Stimulated activated CD4-positive, alpha-beta T cell treated with anti-CD3 and anti-CD28 coated beads, Interleukin-2, amount 100 ng/mL, for 24 hours (primary cell): ENCODE measurements at places on chromosomes 6 and 20.

DNA sequence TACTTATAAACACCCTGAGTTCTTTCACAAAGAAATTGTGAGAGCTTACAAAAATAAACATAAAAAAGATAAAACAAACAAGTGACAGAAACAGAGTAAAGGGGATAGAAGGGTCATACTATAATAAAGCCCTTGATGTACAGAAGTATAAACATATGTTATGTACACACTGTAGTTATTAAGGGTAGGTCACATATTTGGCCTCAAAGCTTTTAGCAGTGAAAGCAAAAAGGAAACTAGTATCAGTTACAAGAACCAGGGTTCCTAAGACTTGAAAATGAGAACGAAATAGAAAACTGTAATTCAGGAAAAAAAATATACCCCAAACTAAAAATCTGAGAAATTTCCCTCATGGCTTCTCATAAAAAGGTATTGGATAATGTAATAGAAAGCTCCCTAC, 380.6 kb downstream of the HDGFL1 start:
- DNase-seq, result no peak

GRCh38 chr6:157989541-157990289, 8.1 kb downstream of the SYNJ2 start:
- peak; percentile 32 for DNase-seq

DNA sequence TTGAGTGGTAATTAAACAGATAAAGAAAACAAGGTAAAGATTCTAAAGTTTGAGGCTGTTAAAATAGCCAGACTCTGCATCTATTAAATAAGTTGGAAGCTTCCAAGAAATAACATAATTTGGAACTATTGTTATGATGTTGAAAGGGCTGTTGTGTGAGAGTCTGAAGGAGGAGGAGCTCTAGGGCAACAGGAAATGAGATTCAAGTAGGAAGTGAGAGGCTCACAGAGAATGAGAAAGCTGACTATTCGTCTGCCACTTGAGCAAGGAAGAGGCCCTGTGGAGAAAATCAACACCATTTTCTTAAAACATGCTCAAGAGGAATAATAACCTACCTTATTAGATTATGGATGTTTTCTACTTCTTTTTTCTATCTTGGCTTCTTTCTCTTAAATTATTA, 185.2 kb downstream of the SLC24A3 start:
- DNase-seq, result no peak

GRCh38 chr20:13822459-13822858, 37.6 kb downstream of the NDUFAF5 start:
- no peak for DNase-seq

DNA sequence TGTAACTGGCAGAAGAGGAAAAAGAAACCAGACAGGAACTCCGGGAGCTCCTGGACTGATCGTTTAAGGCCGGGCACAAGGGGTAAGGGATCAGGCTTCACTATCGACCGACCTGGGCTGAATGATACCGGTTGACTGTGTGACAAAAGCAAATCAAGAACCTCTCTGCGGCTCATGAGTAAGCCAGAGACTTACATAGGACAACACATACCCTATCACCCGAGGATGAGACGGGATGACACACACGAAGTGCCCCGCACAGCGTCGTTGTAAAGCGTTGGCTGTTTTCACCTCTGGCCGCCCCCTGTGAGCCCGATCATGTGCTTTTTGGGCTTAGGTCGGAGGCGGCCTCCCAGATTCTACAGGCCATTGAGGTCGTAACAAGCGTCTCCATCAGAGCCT, 695 bp upstream of the TGIF2 start:
- DNase-seq, result peak; percentile 67

DNA sequence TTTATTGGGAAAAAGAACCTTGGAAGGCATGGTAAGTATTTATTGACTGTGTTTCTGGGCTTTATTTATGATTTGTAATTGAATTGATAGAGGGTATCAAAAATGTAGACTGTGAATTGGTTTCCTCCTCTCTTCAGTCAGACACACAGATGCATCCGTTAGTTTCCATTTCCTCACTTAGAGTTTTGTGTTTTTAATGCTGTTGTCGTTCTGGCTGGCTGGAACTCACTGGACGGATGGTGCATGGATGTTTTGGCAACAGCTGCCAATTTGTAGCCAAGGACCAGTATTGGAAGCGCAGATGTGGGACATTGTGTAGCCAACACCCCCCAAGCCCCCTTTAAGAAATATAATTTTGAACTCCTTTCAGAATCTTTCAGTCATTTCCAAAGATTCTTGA, 134.5 kb downstream of the JARID2 start:
- no peak for DNase-seq

DNA sequence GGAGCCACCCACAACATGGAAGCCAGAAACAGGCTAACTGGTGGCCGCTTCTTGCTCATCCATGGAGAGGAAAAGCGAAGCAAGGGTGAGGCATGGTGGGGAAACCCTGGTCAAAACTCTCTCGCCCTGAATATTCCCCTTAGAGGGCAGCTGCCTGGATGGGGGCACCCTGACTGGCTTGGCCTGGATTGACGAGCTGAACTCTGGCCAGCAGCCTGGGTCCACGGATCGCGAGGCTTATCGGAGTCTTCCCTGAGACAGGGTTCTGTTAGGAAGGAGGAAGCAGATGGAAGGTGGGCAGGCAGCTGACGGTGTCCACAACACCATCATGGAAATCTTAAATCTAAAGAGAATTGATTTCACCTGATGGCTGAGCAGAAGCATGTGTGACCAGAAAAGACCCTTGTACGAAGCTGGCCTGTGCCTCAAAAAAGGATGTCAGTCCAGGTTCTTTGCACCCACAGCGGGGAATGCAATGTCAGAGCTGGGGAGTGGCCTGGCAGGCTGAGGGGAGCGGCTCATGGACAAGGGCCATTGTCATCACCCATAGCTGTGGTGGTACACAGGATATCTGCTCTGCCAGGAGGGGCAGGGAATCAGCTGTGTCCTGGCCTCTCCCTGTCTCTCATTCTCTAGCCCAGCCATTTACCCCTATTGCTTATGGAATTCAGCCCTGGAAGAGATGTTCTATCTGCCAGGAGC, 109.4 kb upstream of the SNX9 start:
- DNase-seq, result no peak

DNA sequence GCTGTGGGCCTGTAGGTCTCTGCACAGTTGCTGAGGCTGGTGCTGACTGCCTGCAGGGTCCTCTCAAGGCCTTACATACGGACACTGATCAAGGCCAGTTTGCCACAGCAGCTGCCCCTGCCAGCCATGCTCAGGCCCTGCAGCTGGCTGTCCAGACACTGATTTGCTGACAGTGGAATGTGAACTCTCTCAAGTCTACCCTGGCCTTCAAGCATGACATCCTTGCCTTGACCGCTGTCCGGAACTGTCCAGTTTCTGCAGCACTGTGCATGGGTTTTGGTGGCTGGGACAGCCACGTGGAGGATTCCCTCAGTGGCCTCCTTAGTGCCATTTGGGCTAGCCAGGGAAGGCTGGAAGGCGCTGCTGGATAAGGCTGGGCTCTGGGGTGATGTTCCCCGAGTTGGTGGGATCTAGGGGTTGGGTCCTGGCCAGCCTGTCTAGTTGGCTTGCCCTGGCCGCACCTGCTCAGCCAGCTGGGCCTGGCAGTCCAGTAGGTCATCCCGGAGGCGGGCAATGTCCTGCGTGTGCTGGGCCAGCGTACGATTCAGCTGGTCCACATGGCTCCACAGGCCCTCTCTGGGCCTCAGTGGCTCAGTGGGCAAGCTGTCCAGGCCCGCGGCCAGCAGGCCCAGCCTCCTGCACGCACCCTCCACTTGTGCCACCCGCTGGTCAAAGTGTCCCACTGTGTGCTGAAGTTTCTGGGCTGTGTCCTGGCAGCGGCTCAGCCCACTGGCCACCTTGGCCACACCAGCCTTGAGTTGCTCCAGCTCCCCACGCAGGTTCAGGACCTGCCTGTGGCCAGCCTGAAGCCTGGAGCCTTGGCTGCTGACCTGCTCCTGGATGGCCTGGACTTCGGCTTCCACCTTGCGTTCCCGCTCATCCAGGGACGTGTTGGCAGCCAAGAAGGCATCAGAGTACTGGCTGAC, 5.5 kb downstream of the EMILIN3 start:
- DNase-seq, result no peak

GRCh38 chr6:135043364-135043763, 11.3 kb downstream of the HBS1L start:
- no peak for DNase-seq

DNA sequence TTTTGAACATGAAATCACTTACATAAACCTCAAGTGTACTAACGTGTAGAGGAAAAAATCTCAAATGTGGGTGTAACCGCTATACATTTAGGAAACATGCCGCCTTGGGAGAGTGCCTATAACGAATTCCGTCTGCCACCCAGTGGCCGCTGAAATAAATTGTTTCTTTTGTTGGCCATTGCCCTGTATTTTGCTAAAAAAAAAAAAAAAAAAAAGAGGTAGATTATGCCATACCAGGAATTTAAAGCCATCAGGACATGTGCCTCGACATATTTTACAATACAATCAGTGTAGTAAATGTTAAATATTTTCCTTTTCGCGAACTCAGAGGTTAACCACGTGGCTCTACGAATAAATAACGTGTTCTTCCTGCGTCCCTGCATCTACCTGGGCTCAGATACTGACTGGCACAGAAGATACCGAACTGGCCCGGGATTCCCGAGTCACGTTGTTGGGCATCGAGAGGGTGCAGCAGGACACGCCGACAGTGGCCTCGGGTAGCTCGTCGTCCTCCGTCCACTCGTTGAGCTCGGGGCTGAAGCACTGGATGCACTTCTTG, 14.3 kb downstream of the KLHL31 start:
- DNase-seq, result peak; percentile 68

GRCh38 chr6:113488061-113488460, 369.1 kb upstream of the MARCKS start:
- DNase-seq, result no peak

GRCh38 chr20:61797200-61797599, 268.5 kb downstream of the TAF4 start:
- no peak for DNase-seq

GRCh38 chr20:19661717-19662636, 96.1 kb upstream of the RIN2 start:
- peak; percentile 45 for DNase-seq

GRCh38 chr6:105107207-105107606, 72.6 kb downstream of the POPDC3 start:
- no peak for DNase-seq

GRCh38 chr6:149864578-149865535, 698 bp upstream of the LRP11 start:
- no peak for DNase-seq

DNA sequence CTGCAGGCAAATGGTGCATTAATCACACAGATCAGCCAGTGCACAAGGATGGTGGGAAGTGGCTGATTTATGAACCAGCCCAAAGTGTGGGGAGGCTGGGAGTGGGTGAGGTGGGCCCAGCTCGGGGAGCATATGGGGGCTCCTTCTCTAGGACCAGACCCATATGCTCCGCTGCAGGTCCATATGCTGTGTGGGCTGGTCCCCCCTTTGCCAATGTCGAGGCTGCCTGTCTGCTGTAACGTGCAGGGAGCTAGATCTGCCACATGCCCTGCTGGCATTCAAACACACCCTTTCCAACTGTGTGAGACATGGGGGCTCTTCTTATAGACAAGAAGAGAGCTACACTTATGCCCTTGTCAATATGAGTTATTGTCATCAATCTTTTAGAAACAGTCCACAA, 566.3 kb downstream of the DHX35 start:
- DNase-seq, result no peak

DNA sequence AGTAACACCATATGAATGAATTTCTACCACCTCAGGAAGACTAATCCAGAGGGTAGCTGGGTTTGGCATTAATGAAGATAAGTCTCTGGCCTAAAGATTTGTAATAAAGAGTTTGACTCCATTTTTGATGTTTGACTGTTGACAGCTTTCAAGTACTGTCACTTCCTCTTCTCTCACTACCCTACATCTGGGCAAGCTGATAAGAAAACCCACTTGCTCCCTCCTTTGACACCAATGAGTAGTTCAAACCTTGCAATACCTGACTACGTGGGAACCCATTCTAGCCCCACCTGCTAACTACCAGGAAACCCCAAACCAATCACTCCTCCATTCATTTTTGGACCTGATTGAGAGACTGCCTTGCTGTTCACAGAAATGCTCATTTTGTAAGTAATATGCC, 621.5 kb downstream of the TENT5A start:
- DNase-seq, result no peak

GRCh38 chr6:52995913-52996645, 995 bp upstream of the GSTA4 start:
- DNase-seq, result peak; percentile 46

GRCh38 chr6:140977403-140977802, 1155.3 kb upstream of the GJE1 start:
- no peak for DNase-seq

DNA sequence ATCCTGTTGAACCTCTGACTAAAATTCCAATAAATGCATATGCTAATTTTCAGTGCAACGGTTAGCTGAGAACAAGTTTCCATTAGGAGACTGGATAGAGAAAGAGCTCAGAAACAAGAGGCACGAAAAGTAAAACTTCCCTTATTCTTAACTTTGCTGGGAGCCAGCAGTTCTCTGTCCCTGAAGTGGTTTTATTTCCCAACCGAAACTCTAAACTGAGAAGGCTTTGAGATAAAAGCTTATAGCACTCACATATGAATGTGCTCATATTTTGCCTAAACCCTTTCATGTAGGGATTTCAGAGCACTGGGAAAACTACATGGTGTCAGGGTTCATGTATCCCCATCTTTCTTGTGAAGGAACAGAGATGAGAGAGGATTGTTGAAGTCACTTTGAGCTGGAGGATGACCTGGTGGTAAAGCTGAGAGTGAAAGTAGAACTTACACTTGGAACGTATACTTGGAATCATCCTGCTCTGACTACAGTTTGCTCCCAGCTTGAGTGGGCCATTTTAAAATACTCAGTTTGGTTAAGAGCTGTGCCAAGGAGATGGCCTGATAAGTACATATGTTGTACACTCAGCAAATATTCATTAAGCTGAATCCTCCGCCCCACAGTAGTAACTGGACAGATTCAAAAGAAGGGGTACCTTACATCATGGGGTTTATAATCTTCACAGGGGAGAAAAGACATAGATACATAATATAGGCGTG, 324.2 kb upstream of the CNR1 start:
- no peak for DNase-seq

DNA sequence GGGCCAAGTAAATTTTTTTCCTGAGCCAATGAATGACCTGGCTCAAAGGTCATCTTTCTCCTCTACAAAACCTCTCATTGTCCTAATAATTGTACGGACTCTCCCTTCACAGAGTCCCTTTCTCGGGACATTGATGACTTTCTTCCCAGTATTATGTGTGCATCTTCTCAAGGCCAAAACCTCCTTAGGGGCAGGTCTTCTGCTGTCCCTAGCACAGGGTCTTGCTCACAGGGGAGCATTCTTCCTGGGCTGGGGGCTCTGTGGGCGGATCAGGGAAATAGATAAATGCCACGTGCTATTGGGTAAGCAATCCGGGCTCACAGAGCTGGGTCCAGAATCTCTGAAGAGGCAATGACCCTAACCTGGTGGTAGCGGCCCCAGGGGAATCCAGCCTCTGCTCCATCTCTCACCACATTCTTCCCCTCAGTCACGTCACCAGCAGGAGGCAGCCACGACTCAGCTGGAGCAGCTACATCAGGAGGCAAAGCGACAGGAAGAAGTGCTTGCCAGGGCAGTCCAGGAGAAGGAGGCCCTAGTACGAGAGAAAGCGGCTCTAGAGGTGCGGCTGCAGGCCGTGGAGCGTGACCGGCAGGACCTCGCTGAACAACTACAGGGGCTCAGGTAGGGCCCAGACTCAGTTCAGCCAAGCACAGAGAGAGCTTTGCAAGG, 23.5 kb downstream of the CEP250 start:
- DNase-seq, result no peak

GRCh38 chr20:51894201-51894600, 91.9 kb upstream of the SALL4 start:
- DNase-seq, result no peak
